ENCODE measurements at places on chromosomes 5 and 9.

GRCh38 chr5:1152771-1153282, 41.0 kb upstream of the SLC12A7 start:
- DNase-seq, result no peak
- H3K27ac ChIP-seq, result no peak overlapping the region
- no peaks in the 10 kb centered on the region for H3K36me3 ChIP-seq
- peaks cover 33% of the 10 kb centered on the region for H3K27me3 ChIP-seq
- H3K4me3 ChIP-seq, result no peak overlapping the region

- no peak overlapping the region for H3K4me3 ChIP-seq
- no peaks in the 10 kb centered on the region for H3K36me3 ChIP-seq
- H3K27me3 ChIP-seq, result no peaks in the 10 kb centered on the region
- H3K4me1 ChIP-seq, result no peaks in the 10 kb centered on the region
- no peak for DNase-seq
Measured at GRCh38 chr9:69465473-69465872, 140.5 kb downstream of the ENTREP1 start.

DNA sequence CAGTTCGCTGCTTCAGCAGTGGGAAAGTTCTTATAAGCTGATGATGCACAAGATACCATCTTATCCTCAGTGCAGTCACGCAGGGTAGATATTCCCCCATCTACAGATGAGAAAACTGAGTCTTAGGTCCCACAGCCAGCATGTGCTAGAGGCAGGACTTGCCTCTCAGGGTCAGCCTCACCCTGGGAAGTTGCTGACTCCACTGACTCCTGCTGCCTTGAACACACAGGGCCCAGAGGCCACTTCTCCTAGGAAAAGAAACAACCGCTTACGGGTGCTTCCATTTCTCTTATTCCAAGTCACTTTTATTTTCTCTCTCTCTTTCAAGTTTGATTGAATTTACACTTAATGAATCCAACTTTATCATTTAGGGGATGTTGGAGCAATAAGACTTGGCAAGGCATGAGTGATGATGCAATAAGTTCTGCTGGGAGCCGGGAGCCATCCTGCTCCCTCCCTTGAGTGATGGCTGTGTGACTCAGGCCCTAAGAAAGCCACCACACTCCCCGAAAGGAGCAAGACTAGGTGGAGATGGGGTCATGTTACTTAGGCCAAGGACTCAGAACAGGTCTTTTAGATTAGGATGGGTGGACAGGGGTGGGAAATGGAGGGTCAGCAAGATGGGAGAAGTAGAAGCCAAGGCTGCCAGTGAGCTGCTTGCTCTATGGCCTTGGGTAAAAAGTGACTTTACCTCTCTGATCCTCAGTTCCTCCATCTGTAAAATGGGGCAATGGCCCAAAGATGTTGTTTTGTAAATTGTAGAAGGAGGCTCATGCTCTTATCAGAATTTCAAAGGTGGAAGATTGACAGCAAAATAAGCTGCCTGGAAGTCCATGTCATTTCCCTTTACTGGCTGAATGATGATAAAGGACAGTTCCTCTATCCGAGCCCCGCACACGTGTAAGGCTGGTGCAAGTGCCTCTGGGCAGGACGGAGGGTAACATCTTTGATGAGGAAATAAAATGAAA, 67.4 kb upstream of the ZNF618 start:
- H3K4me1 ChIP-seq, result no peaks in the 10 kb centered on the region
- no peak overlapping the region for H3K4me3 ChIP-seq
- H3K27me3 ChIP-seq, result peaks cover 33% of the 10 kb centered on the region
- H3K27ac ChIP-seq, result no peak overlapping the region

DNA sequence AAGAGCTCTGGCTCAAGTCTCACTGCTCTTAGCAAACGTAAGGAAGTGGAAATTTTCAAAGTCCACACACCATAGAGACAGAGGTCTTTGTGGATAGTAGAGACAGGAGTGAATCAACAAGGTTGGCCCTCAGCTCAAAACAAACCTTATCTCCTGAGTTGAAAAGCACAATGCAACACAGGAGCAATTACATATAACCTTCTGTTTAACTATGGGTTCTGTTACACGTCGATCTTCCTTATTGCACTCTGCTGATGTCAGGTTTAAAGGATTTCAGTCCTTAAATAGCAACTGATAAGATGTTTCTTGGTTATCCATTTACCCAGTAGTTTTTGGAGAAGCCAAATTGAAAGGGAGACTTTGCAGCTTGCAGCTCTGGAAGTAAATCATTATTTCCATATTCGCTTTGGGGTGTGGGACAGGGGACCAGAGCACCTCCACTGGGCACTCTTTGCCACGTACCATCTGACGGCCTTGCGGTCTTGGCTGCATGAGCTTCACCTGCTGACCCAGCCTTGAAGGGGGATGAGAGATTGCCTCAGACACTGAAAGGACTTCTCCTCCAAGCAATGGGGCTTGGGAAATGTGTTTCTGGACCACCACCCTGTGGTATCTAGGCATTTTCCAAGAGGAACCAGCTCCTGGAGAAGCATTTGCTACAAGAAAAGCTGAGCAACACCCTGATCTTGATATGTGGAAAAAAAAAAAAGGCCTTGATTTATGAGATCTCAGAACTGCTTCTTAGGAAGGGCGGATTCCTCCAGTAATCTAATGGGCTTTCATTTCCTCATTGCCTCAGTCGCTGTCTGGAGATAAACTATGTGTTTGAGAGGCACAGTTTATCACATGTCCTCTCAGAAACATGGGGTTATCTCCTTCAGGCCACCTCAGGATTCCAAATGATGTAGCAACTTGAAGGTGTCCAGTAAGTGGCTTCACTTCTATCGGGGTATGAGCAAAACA, 56.2 kb upstream of the ZNF622 start:
- DNase-seq, result no peak
- no peaks in the 10 kb centered on the region for H3K36me3 ChIP-seq
- H3K4me3 ChIP-seq, result no peak overlapping the region
- no peak overlapping the region for H3K27ac ChIP-seq
- H3K27me3 ChIP-seq, result no peaks in the 10 kb centered on the region

GRCh38 chr5:132684922-132685720, 11.3 kb downstream of the IL4 start:
- no peak overlapping the region for H3K4me3 ChIP-seq
- no peaks in the 10 kb centered on the region for H3K27me3 ChIP-seq
- peaks cover 43% of the 10 kb centered on the region for H3K4me1 ChIP-seq
- H3K36me3 ChIP-seq, result peaks cover 11% of the 10 kb centered on the region
- peak; percentile 61 for DNase-seq

- peaks cover 29% of the 10 kb centered on the region for H3K27me3 ChIP-seq
- H3K4me1 ChIP-seq, result peaks cover 4% of the 10 kb centered on the region
- no peak overlapping the region for H3K4me3 ChIP-seq
- DNase-seq, result no peak
- H3K36me3 ChIP-seq, result no peaks in the 10 kb centered on the region
Measured at GRCh38 chr5:141841378-141842180, 36.6 kb downstream of the PCDH1 start.

DNA sequence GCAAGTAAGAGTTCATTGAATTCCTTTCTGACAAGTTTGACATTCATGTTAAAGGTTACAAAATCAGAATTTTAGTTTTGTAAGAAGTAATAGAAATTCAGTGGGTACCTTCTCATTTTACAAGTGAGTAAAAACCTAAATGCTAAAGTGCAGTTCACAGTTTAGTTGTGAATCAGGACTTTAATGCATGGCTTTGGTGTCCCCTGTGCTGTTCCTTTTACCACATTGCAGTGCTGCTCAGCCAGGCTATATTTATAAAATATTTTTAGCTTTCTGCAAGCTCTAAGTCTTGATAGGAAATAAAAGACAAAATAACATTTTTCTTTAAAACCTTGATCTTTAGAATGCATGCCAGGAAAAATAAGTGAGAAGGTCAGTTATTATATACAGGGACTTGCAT, 26.3 kb downstream of the PAM start:
- no peak for DNase-seq
- no peak overlapping the region for H3K4me3 ChIP-seq
- H3K27ac ChIP-seq, result no peak overlapping the region
- no peaks in the 10 kb centered on the region for H3K27me3 ChIP-seq

DNA sequence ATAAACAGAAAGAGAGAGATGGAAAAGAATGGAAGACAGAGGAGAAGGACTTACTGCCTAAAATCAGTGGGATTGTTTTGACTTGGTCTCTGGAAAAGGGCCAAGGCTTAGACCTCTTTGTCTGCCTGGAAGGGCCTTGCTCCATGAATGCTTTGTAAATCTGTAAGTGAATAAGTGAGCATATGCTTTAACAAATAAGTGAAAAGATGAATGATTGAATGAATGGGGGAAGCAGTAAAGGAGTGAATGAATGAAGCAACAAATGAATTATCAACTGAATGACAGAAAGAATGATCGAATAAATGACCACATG, 5.5 kb downstream of the KCNIP1 start:
- no peaks in the 10 kb centered on the region for H3K4me1 ChIP-seq
- H3K36me3 ChIP-seq, result no peaks in the 10 kb centered on the region
- peaks cover 33% of the 10 kb centered on the region for H3K27me3 ChIP-seq

GRCh38 chr5:143159031-143159430, 244.5 kb downstream of the NR3C1 start:
- peaks cover 6% of the 10 kb centered on the region for H3K36me3 ChIP-seq
- no peak overlapping the region for H3K4me3 ChIP-seq
- no peaks in the 10 kb centered on the region for H3K4me1 ChIP-seq
- H3K27me3 ChIP-seq, result no peaks in the 10 kb centered on the region
- H3K27ac ChIP-seq, result no peak overlapping the region

GRCh38 chr5:63803165-63803564, 159.1 kb downstream of the HTR1A start:
- H3K27me3 ChIP-seq, result no peaks in the 10 kb centered on the region
- no peak for DNase-seq
- no peak overlapping the region for H3K4me3 ChIP-seq
- H3K36me3 ChIP-seq, result no peaks in the 10 kb centered on the region

DNA sequence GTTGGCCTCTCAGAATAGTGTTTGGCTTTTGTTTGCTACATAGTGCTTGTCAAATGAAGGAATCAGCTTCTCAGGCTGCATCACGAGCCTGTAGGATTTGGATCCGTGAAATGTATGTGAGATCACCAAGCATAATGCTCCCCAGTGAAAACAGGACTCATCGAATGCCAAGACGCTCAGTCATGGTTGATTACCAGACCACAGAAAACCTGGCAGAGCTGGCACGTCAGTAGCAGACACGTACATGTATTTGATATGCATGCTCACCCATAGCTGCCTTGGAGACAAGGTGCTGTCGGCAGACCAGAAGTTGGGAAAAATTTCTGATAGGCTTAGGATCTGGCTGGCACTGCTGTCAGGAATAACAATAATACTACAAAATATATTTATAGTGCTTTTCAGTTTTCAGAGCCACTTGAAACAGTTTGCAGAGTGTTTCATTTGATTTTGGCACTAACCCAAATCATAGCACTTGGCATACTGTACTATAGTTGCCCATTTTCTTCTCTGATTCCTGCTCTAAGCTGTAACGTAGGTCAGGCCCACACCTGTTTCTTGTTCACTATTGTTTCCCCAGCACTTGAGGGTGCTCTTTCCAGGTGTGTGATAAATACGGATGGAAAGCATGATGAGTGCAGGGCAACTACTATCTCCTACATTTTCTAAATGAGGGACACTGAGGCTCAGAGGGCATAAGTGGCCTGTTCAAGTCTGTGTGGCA, 226.1 kb downstream of the NR3C1 start:
- no peaks in the 10 kb centered on the region for H3K27me3 ChIP-seq
- no peak overlapping the region for H3K27ac ChIP-seq
- peaks cover 15% of the 10 kb centered on the region for H3K36me3 ChIP-seq
- no peak overlapping the region for H3K4me3 ChIP-seq

DNA sequence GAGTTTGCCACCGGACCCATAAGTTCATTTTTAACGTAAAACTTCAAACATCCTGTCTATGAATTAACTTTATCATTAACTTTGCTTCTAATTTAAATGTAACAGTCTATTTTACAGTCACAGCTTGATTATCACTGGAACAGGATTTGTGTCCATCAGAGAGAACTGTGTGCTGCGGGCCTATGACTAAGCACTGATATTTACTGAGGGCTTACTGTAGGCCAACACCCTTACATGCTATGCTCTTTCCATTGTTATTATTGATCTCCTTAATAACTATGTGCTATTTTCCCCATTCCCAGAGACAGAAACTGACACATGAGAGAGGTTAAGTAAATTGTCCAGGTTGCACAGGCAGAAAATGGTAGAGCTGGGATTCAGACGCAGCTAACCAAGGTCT, 24.0 kb upstream of the GPR151 start:
- H3K27me3 ChIP-seq, result no peaks in the 10 kb centered on the region
- no peaks in the 10 kb centered on the region for H3K36me3 ChIP-seq
- DNase-seq, result no peak
- peaks cover 3% of the 10 kb centered on the region for H3K4me1 ChIP-seq
- H3K27ac ChIP-seq, result no peak overlapping the region

DNA sequence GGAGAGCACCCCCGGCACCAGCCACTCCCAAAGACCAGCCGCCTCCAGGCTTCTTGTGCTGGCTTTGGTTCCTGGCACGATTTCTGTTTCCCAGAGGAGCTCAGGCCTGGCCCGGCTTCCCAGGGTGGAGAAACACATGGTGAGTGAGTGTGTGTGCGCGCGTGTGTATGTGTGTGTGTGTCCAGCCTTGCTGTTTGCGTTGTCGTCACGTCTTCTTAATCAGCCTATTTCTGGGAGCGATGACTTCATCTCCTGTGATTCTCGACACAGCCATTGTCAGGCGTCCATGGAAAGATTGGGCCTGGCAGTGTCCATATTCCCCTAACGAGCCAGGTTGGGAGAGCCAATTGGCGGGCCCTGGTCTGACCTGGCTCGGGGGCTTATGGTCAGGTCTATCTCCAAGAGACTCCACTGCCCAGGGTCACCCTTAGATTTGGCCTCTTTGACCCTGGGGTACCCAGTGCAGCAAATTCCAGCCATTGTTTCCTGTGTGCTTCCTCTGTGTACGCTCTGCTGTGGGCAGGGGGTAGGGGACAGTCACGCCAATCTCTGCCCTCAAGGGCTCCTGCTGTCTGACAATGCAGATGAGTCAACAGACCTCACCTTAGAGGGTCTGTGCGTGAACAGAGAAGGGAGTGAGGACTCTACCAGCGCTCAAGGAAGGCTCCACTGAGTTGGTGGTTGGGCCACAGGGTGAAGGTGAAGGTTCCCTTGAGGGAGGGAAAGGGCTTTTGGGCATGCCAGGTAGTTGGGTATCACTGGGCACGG, 73.8 kb downstream of the DAB2IP start:
- H3K27ac ChIP-seq, result no peak overlapping the region
- H3K27me3 ChIP-seq, result peaks cover 8% of the 10 kb centered on the region
- no peak for DNase-seq
- peaks cover 3% of the 10 kb centered on the region for H3K4me1 ChIP-seq
- no peaks in the 10 kb centered on the region for H3K36me3 ChIP-seq

DNA sequence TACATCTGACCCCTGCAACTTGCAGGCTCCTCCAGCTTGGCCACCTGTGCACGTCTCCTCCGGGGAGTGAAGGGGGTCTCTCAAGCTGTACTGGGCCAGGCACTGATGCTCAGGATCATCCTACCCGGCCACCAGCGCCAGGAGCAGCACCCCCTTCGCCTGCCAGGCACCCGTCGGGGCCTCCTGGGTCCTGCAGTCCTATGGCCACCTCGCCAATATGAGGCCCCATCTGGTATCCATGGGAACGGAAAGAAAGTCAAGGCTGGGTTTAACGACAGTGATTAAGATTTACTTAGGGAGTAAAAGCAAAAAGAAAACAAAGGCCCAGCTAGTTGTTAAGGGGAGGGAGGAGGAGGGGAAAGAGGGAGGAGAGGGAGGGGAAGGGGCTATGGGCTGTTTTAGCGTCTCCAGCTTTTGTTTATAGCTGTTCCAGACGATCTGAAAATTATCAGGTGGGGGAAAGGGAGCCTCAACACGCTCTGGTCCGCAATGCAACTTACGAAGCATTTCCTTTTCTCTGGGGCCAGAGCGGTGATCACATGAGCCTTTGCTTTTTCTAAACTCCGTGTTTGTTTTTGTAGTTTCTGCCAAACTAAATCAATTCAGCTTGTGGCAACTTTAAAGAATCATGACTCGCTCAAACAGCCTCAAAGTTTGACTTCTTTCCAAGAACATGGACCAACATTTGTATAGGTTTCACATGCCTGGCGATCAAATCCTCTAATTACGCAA, 132.4 kb downstream of the ROR2 start:
- H3K27ac ChIP-seq, result no peak overlapping the region
- DNase-seq, result no peak
- no peak overlapping the region for H3K4me3 ChIP-seq
- peaks cover 15% of the 10 kb centered on the region for H3K27me3 ChIP-seq

Measured in activated CD8-positive, alpha-beta memory T cell treated with anti-CD3 and anti-CD28 coated beads, Interleukin-2, amount 10 ng/mL, durations not matched to agents 7 days and 5 days (primary cell).